Hypothalamus (tissue), 51 donors: ENCODE measurements at places on chromosomes 12 and 14.

DNA sequence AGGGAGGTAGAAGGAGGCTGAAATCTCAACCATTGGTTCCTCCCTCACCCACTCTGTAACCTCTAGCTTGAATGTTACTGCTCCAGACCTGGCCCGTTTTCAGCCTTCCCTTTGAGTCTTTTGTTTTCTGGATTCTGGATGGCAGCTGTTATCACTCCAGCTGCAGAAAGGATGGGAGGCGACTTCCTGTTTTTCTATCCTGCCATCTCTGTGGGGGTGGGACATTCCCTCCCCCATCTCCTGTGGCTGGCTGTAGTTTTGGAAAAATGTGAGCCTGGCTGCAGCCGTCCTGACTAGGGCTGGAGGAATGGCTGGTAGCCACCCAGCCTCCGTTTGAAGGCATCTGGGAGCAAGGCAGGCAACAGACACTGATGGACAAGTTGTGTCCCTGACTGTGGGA, 2.9 kb upstream of the PPFIBP1 start:
- no peak for DNase-seq

GRCh38 chr12:94563286-94563685, 87.1 kb downstream of the TMCC3 start:
- DNase-seq: no peak

DNA sequence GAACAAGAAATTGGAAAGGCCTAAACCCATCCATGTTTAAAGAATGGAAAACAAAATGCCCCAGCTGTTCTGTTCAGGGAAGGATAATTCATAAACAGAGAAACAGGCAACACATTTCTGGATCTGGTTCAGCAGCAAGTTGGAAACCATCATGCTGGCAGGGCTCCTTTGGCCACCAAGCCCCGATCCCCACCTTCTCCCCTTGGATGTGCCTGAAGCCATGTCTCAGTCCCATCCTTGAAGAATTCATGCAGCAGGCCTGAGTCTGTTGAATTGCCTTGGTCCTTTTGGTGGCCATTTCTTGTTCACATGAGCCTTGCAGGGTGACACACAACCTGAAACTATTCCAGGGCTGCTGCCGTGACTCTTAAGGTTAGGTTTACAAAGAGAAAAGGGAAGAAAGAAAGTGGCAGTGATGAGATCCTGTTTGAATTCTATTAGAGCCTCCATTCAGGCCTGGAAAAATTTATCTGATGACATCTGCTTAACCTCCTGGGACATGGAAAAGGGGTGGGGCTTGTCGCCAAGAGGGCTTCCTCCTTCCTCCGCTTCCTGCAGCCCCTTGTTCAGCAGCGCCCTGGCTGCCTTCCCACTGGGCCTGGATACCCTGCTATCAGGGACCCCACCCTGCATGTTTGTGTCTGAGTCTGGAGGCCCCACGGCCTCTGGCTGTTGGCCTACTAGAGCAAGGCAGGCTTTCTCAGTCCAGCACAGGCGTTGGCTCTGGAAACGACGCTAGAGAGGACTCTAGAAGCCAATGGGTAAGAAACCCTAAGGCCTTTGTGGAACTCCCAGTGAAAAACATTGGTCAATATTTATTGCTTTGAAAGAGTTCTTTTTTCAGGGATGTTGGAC, 341.9 kb downstream of the C12orf75 start:
- no peak for DNase-seq

- peak; percentile 84 for DNase-seq
These were observed 574 bp downstream of the WNK1 start for GRCh38 chr12:752695-753610.

- no peak for DNase-seq
These were observed 412.3 kb downstream of the RAD51B start for GRCh38 chr14:68231898-68232297.

GRCh38 chr14:32602699-32603098, 273.6 kb downstream of the AKAP6 start:
- no peak for DNase-seq

DNA sequence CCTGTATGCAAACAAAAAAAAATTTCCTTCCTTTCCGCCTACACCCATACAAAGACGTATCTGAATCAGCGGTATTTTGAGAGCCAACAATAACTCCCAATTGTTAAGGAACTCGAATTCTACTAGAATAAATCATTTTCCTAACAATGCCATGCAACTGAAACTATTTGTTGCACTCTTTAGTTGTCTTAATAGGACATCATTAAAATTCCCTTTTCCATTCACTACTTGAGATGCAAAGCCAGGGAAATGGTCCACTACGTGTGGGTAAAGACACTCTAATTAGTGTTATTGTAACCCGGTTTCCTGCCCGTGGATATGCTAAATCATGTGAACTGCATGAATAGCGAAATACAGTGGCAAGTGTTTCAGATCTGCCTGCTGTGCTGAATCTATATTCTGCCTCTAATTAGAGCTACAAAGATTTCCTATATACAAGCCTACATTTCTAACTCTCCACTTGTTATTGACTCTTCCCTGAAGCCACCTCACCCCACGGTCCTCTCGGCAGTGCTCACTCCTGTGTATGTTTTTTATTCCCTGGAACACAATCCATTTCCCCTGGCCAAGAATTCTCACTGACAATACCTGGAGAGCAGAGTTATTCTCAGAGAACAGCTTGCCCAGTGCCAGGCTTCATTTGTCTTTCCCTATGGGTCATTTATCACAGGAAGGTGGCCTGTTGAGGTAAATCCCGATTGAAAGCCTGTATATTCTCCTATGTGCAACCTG, 168.3 kb downstream of the PAWR start:
- DNase-seq: no peak

- DNase-seq: no peak
These were observed 42.1 kb upstream of the DICER1 start for GRCh38 chr14:95199298-95199983.

DNA sequence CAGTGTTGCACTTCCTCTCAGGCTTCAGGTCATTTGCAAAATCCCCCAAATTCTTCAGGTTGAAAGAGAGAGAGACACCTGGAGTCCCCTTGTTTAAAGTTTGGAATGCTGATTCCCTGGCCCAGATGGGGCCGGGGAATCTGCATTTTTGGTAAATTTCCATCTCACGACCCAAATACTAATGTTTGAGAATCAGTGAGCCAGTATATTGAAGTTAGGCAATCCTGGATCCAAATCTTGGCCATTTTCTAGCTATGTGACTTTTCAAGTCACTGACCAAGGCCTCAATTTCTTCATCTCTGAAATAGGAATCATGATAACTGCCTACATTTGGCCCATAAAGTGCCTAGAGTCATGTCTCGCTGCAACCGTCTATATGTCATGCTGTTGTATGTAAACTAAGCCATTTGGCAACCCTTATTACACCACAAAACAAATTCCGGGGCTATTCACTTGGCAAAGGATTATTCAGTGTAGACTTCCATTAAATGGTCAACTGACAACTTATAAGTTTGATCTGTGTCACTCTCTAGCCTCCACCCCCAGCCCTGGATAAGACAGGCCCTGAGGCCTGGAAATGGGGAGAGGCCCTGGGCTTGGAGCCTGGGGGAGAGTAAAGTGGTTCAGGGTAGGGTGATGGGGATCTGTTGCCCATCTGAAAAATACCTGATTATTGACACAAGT, 3.7 kb upstream of the ZFP36L1 start:
- DNase-seq: no peak

DNA sequence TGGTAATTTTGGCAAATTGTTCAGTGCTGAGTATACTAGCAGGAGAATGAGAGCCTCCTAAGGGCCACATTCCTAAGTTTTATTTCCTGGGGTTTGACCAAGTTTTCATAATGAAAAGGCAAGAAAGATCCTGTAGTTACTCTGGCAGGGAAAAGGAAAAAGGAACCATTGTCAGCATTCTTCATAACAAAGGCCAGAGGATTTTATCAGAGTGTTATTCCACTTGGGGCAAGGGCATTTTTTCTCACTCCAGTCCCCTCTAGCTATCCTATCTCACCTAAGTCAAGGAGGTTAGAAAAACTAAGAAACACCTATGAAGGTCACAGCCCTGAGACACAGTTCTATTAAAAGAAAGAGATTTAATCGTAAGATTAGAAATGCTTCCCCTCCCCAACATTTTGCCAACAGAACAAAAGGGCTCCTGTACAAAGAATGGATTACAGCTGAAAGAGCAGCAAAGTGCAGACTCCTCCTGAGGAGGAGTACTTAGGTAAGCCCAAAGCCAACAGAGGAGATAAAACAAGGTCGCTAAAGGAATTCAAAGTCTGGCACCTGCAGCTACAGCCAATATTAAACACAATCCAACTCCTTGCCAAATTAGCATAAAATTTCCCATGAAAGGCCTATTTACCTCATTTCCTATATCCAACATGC, 162.4 kb downstream of the GALC start:
- no peak for DNase-seq

GRCh38 chr14:94773655-94774343, 3.9 kb upstream of the GSC start:
- DNase-seq: no peak

GRCh38 chr14:77242752-77243151, 28.3 kb downstream of the NGB start:
- DNase-seq: no peak
